ENCODE measurements at places on chromosomes 5 and 9. TPM values are rescaled to one million over a fixed set of nuclear protein-coding genes. Genes with fewer than 3 reads are reported as not detected.
A peak's percentile ranks its signal among the peaks of the same experiment; 100 is the strongest.

The PCDHB8 gene
- total RNA-seq = 9.2 TPM

The PRRX2 gene
- total RNA-seq = 0.21 TPM

The FCN2 gene
- not detected for total RNA-seq

DNA sequence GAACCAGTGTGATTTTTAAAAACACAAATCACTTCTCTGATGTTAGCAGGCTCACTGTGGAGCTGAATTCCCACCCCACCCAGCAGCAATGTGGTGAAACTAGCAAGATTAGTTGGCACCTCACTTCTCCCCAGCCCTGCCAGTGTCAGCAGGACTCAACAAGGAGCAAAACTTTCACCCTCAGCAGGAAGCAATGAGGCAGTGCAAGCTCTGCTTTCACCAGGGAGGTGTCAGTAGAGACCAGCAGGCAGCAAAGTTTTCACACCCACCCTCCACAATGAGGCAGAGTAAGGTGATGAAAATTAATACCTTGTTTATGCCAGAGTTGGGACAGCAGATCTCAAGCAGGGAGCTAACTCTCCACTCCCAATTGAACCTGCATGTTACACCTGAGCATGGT, 565.0 kb downstream of the CETN3 start:
- H3K27ac ChIP-seq = no peak overlapping the region
- peaks cover 2% of the 10 kb centered on the region for H3K27me3 ChIP-seq
- H3K36me3 ChIP-seq = no peaks in the 10 kb centered on the region

DNA sequence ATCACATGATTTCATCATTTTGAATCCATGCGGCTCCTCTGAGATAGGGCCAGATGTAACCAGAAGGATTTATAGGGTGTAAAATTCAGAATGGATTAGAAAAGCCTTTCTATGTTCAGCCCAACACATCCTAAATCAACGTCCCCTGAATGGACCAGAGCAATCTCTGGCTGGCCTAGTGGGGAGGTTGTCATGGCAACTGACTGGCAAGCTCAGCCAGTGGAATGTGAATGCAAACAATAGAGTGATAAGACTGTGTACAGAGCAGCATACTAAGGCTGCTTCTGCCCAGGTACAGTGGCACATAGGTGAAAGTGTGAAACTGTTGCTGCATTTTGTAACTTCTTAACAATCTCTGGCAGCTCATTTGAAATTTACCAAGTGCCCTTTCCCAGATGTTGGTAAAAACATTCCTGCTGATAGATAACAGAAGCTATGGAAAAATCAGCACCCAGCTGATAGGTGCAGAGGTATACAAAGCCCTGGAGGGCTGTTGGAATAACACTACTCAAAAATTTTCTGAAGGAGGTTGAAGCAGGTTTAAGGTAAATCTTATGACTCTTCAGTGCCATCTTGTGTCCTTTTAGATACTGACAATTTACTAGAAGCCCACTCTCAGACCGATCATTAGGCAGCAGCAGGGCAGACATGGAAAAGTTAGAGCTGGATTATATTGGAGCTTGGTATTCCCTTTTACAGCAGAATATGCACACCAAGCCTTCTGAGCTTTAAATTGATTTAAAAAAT, 267.2 kb downstream of the RAB3C start:
- no peak overlapping the region for H3K27ac ChIP-seq
- no peak overlapping the region for H3K4me3 ChIP-seq
- no peaks in the 10 kb centered on the region for H3K27me3 ChIP-seq
- peak; percentile 34 for DNase-seq

DNA sequence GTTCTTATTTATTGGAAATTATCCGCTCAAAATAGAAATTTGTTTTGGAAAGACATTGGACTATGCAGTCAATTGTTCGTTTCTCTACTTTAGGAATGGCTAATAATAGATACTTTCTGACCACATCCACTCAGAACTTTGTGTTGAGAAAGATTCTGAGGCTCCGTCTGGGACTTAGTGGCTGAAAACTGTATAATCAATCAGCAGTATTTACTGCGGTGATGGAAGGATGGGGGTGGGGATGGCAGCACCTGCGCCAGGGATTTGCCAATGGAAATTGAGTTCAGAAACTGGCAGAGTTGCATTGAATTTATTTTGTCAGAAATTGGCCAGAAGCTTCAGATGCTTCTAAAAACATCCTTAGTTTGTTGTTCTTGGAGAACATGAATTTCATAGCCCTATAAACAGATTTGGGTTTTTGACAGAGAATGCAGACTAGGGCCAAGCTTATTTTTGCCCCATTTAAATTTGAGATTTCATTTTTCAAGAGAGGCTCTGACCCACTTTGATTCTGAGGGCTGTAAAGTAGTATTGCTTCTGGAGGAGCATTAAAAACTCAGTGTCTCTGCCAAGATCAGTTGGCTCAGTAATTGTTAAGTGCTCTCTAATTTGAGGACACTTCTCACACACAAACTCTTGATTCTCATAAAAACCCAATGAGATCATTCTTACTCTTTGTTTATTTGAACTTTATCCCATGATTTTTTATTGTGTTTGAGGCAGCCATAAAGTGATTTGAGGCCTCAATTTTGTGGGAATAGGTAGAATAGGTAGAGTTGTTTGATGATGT, 215.1 kb downstream of the CD180 start:
- peaks cover 7% of the 10 kb centered on the region for H3K4me1 ChIP-seq
- DNase-seq = no peak
- no peaks in the 10 kb centered on the region for H3K27me3 ChIP-seq
- H3K4me3 ChIP-seq = no peak overlapping the region
- no peak overlapping the region for H3K27ac ChIP-seq

- no peaks in the 10 kb centered on the region for H3K4me1 ChIP-seq
- no peak overlapping the region for H3K27ac ChIP-seq
- DNase-seq = no peak
- H3K27me3 ChIP-seq = no peaks in the 10 kb centered on the region
- no peak overlapping the region for H3K4me3 ChIP-seq
These were observed 145.2 kb downstream of the EDIL3 start for GRCh38 chr5:84239494-84239893.
